ENCODE measurements at places on chromosomes 12 and 14. TPM values are rescaled to one million over a fixed set of nuclear protein-coding genes. Genes with fewer than 3 reads are reported as not detected.

The POTEG gene
- not detected for polyA plus RNA-seq

- no peak for DNase-seq
These were observed 204.3 kb downstream of the PPM1H start for GRCh38 chr12:62730649-62731048.

GRCh38 chr12:53985692-53985993, 697 bp downstream of the HOXC10 start:
- DNase-seq = no peak

The CLMN gene
- polyA plus RNA-seq = 32.8 TPM

GRCh38 chr12:53653595-53653994, 22.3 kb downstream of the ATP5MC2 start:
- no peak for DNase-seq

The BATF gene
- not detected for polyA plus RNA-seq

The SLC10A1 gene
- 0.22 TPM for polyA plus RNA-seq

The SP1 gene
- 92.3 TPM for polyA plus RNA-seq

GRCh38 chr14:105392131-105393090, 5.9 kb upstream of the TEX22 start:
- DNase-seq = no peak

DNA sequence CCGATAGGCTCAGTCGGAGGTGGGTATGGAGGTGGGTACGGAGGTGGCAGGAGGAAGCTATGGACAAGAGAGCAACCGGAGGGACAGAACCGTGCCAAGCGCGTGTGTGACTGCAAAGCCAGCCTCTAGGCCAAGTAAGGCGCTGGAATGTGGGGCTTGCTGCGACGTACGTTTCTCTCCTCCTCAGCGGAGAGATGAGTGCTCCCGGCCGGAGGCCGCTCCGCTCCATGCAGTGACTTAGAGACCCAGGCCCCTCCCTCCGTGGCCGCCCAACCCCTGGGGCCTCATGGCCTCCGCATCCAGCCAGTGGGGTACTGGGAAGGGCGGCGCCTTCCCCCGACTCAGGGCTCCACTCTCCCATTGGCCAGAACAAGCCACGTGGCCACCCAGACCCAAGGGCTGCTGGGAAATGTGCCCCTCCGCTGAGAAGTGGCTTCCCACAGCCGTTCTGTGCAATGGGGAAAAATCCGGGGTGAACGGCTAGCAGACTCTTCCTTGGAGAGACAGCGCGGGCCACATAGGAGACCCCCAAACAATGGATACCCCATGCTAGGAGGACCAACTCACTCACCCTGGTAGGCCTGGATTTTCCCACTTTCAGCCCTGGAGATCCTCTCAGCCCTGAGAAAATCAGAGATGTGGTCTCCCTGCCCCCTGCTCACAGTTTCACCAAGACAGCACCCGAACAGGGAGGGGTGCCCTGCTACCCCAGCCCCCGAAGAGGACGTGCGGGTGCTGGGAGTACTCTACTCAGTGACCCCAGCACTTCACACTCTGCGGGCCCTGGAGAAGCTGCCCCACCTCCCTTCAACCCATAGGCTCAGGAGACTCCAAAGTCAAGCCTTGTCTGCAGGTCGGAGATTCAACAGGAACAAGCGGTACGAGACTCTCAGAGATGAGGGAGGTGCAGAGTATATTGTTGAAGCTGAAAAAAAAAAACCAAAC, 66.7 kb downstream of the RIMBP2 start:
- no peak for DNase-seq

The GLT8D2 gene
- 11.0 TPM for polyA plus RNA-seq

DNA sequence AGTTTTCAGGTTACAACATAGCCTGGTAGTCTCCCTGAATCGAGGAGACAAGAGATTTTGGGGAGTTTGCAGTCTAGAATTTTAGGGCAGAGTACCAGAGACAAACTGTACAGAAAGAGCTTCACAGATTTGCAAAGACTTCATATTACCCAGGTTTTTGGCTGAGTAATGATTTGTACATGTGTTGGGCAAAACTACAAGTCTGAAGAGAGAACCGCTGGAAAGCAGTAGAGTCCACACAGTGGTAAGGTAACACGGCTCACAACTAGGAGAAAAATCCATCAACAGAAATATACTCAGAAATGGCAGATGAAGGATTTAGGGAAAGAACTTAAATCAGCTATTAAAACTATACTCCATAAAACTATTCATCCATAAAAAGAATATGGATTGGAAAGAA, 25.7 kb downstream of the FBXO33 start:
- DNase-seq = no peak

DNA sequence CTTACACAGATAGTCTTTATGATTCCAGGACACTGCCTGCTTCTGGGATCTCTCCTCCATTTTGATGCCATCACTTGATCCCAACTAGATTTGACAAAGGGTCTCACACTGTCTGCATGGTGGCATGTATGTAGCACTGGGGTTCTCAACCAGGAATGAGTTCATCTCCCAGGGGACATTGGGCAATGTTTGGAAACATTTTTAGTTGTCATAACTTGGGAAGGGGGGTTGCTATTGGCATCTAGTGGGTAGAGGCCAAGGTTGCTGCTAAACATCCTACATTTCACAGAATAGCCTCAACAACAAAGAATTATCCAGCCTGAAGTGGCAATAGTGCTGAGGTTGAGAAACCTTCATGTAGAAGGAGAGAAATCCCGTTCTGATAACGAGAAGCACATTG, 376.2 kb downstream of the DPF3 start:
- no peak for DNase-seq

DNA sequence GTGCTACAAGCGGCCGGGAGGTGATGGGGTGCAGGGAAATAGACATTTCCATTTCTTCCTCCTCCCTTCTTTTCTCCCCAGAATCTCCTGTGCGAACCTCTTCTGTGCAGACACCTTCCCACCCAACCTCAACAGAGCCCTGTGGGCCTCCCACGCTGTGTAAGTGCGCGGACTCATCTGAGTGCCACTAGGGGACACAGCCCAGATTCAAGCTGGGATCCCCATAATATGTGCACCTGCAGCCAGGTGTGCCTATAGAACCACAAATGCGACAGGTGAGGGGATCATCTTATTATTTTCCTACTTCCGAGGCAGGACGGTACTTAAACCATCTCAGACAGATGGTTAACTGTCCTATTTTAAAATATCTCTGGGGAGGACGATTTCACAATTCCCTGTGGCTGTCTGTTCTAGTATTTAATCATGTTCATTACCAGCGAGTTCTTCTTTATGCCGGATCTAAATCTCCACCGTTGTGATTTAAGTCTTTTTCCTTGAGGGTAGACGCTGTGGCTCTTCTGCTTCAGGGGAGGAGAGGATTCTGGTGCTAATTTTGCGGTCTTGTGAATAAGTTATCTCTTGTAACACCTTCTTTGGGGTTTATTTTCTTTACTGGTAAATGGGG, 17.2 kb upstream of the CACNA1C start:
- no peak for DNase-seq

The MMAB gene
- polyA plus RNA-seq = 35.2 TPM

The CPNE8 gene
- polyA plus RNA-seq = 15.0 TPM

DNA sequence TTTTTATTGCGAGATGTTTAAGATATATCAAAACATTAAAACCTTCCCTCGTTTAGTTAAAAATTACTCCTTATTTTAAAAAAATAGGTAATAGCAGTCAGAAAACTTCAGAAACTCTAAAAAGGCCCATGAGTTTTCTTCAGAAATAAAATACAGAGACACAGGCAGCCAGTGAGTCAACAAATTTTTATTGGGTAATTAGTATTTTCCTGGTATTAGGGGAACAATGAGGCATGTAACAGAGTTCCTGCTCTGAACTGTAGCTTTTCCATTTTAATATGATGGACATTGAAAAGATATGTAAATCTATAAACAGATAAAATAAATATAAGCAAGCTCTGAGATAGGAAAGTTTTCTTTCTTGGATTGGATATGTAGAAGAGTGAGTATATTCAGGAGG, 399 bp upstream of the ZNF705A start:
- DNase-seq = no peak

The TSPAN8 gene
- polyA plus RNA-seq = 26.7 TPM

The NUDT14 gene
- polyA plus RNA-seq = 24.3 TPM

- DNase-seq = no peak
These were observed 24.8 kb downstream of the FRMD6 start for GRCh38 chr14:51676549-51676948.

GRCh38 chr14:70018713-70019211, 139.5 kb downstream of the SMOC1 start:
- no peak for DNase-seq
